HCEC 1CT (cell line): ENCODE measurements at places on chromosomes 12 and 14.
A peak's percentile ranks its signal among the peaks of the same experiment; 100 is the strongest.

DNA sequence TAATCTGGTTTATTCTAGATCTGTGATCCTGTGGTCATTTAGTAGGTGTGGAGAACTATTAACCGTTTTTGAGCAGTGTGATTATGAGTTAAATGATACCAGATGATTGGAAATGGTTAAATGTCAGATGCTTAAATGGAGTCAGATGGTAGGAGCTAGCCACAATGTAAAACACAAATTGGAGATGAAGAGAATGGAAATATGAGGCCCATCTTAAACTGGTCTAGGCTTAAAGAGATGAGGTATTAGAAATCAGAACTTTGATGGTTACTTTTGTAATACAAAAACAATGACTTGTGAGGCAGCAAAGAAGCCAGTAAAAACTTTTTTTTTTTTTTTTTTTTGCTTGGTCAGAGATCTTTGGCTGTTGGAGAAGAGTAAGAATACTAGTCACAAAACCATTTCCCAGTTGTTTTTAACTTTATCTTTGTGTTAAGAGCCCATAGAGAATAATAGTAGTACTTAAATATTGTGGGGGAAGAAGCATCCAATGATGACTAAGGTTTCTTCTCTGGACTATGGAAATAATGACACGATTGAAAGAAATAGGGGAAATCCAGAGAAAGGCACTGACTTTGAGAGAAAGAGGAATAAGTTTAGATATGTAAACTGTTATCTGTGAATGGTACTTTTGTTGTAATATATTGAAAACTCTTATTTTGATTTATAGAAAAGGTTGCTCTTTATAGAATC, 95.9 kb downstream of the WNK1 start:
- DNase-seq, result no peak

DNA sequence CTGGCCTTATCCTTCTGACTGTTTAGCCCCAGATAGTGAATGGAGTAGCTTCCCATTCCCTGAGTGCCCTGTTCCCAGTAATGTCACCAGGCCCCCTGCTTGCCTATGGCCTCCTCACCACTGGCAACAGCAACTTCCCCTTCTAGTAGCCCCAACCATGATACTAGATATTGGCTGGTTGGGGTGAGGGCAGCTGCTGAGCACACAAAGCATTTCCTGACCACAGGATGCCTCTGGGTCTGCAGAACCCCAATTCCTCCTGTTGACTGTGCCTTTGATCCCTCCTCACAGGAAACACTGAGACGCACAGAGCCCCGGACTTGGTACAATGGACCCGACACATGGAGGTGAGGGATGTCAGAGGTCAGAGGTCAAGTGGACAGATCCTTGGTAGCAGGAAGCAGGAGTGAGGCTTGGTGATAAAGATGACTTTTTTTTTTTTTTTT, 597 bp downstream of the SOAT2 start:
- DNase-seq, result no peak

- peak; percentile 65 for DNase-seq
Observed at GRCh38 chr12:57124261-57124877, 3.9 kb upstream of the LRP1 start.

- DNase-seq, result peak; percentile 94
Observed at GRCh38 chr12:24754690-24755638, 193.9 kb downstream of the BCAT1 start.

GRCh38 chr12:6215932-6216494, 15.8 kb downstream of the CD9 start:
- DNase-seq, result peak; percentile 75

- peak; percentile 69 for DNase-seq
Observed at GRCh38 chr12:115313929-115314328, 630.0 kb upstream of the TBX3 start.

GRCh38 chr14:34170882-34171281, 220.0 kb upstream of the EGLN3 start:
- no peak for DNase-seq

DNA sequence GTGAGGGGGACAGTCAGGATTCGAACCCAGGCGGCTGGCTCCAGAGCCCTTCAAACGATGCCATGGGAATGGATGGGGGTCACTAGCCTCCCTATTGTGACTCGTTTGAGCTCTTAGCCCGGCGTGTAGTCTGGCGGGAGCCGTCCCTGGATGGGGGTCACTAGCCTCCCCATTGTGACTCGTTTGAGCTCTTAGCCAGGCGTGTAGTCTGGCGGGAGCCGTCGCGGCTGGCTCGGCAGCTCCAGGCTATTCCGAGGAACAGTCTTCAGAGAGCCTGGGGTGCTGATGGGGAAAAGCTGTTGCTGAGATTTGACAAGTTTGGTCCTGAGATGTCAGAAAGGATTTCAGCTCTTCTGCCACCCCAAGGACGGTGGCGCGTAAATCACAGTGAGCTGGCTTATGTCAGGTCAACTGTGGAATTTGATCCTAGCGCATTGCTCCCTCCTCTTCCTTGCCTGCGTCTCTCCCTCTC, 58.3 kb downstream of the CALM1 start:
- DNase-seq, result no peak

GRCh38 chr14:95037273-95037672, 120.1 kb downstream of the DICER1 start:
- DNase-seq, result no peak

GRCh38 chr12:64170024-64170423, 52.1 kb downstream of the KICS2 start:
- DNase-seq, result no peak

- DNase-seq, result no peak
Observed at GRCh38 chr12:26281320-26281719, 85.9 kb downstream of the SSPN start.

DNA sequence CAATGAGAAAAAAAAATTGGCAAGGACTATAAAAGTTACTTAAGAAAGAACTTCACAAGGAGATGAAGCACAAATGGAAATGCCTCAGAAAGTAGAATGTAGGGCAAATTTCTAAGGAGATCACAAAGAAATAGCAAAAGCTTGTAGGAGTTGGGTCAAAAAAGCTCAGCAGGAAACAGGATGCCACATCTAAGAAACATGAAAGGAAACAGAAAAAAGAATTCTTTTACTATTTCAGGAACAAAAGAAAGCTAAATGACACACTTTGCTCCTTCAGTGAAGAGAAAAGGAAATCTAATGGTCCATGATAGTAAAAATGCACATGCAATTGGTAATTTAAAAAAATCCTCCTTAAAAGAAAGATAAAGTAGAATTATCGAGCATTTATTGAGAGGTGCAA, 452.1 kb upstream of the GARIN6 start:
- no peak for DNase-seq

- DNase-seq, result no peak
Observed at GRCh38 chr12:43861015-43861839, 25.3 kb downstream of the TMEM117 start.

DNA sequence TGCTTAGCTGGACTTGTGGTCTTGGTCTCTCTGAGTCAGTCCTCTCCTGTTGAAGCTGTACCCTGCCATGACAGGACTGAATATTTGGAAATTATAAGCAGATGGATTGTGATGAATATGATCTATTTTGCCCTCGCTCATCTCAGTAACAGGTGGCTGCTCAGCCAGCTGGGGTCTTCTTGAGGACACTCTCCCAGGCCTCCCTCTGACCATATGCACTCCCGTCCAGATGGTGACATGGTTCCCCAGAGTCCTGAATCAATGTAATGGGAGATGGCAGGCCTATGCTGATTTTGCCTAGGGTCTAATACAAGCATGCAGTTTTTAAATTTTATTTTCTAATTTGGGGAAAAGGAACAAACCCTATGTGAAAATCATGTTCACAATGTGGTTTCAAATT, 63.1 kb upstream of the TRHDE start:
- no peak for DNase-seq

DNA sequence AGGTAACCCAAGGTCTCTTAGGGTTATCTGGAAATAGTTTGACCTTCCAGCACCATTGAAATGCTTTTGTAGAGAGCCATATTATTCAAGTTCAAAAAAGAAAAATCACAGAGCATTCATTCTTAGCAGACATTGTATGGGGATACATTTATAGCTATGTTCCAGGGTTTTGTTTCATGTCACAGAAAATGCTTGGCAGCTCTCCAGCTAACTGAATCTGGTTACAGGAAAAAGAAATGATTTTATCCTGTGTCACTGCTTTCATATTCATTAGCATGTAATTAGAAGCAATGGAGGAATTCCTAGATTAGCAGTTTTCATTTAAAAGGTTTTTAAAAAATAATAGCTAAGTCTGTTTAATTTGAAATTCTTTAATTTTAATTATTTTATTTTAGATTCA, 78.9 kb downstream of the SNAPC1 start:
- no peak for DNase-seq

DNA sequence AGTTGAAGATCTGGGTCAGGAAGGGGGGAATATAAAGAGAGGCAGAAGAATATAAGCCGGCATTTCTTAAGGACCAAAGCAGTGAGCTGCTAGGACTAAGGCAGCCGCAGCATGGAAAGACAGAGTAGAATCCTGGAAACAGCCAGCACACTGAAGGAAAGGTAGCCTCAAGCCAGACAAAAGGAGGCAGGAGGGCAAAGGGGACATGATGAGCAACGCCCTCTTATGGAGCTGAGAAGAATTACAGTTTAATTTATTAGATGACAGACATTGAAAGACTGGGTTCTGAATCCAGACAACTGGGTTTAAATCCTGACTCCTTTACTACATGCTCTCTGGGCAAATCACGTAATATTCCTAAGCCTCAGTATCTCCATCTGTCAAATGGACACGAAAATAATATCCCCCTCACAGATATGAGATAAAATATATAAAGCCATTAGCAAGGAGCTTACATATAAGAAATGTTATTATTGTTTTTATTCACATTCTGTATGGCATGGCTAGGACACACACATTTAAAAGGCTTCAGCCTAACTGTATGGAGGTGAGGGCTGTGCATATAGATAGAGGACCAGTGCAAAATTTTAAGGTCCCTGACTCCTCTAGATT, 8.1 kb upstream of the PCED1B start:
- DNase-seq, result peak; percentile 23

GRCh38 chr12:47808050-47808449, 11.7 kb downstream of the HDAC7 start:
- DNase-seq, result no peak
